Activated T-cell treated with anti-CD3 and anti-CD28 coated beads, Interleukin-2, amount 50 U/mL, for 48 hours (primary cell): ENCODE measurements at places on chromosomes 13 and 19.

DNA sequence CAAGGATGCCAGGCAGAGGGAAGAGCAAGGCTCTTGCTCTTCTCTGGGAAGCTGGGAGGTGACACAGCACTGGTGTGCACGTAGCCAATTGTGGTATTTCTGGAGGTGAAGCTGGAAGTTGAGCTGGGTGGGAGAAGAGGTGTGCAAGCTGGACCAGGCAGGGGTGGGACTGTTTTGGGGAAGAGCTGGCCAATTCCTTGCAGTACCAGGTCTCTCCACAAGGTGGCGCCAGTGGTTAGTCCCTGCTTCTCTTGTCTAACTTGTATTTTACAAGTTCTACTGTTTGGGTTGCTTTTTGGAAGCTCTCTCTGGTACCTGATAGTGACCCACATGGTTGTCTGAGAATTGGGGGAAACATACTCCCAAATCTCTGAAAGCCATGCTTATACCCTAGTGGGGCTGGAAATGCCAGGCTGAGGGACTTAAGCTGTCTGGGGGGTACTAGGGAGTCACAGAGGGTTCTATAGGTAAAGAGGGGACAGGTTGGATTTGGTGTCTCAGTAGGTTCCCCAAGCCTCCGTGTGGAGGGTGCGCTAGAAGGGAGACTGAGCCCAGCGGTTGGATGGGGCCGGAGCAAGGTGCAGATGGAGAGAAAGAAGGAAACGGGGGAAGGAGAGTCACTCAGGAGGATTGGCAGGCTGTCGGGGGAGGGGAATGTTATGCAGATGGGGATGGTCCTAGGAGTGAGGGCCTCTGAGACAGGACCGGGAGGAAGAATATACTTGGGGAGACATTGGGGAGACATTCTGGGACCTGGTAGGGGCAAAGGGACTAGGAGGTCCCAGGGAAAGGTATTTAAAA, 3.0 kb downstream of the HPN start:
- peak; percentile 83 for DNase-seq

GRCh38 chr13:108342369-108343289, 73.1 kb downstream of the TNFSF13B start:
- DNase-seq: no peak

- peak; percentile 82 for DNase-seq
These were observed 3.7 kb downstream of the SNRPA start for GRCh38 chr19:40754611-40755247.

DNA sequence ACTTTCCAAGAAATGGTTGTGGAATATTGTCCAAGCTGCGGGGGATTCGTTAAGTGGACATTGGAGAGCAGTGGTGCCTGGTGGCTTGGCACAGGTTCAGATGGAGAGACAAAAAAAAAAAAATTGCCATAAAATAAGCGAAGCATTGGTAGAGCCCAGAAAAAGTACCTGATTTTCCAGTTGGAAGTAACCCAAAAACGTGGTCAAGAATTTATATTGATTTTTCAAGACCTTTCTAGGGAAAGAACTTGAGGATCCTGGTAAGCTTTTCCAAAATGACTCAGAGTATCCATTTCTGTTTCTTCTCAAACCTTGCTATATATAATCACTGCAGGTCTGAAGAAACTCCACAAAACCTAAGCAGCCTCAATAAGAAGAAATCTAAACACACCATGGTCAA, 94.6 kb downstream of the ING1 start:
- DNase-seq: no peak

- DNase-seq: no peak
These were observed 64.2 kb downstream of the ARHGAP35 start for GRCh38 chr19:46924874-46925547.

DNA sequence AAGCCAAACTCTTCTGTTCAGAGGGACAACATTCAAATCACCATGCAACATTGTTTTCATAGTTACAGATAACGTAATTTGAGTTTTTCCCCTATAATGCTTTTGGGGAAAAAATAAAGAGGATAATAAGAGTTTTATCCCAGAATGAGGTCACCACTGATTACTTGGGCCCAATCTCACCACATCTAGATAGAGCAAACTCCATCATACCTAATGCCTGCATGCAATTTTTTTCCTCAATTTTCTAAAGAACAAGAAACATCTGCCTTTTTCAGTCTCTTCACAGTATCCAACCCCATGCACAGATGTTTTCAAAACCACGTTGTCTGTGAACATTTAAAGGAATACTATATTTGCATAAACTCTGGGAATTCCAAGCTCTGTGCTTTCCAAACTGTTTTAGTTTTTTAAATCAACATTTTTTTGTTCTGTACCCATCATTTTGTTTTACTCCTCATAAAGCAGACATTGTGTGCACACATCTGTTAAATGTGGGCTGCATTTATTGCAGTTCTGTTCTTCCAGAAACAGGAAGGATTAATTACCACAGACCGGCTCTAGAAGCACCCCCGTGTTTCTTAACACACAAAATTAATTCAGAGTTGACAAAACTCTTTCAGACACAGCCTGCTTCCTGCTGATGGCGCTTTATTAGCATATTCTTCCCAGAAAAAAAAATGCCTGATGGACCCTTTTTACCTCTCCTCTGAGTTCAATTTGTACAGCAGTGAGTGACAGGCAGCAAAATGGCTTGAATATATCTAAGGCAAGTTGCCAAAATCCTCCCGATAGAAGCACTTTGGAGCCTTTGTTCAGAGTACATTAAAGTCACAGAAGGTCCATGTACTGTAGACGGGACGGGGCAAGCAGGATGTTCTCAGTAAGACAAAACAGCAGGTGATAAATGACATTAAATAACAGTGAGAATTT, 1171.9 kb downstream of the EFNB2 start:
- DNase-seq: no peak

DNA sequence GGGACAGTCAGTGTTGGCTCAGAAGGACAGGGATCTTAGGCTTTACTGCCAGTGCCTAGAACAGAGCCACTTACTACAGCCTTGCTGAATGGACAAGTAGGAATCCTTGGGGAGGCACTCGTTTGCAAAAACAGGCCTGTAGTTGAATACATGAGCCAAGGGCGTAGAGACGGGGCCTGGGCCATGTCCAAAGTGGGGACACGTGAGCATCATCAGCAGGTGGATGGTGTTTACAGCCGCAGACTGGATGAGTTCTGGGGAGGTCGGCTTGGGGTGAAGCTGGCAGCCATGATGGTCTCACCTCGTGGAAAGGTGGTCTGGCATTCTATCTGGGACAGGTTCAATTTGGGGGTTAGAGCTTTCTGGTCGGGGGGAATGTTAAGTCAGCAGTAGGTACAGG, 17.5 kb downstream of the RYR1 start:
- DNase-seq: no peak

DNA sequence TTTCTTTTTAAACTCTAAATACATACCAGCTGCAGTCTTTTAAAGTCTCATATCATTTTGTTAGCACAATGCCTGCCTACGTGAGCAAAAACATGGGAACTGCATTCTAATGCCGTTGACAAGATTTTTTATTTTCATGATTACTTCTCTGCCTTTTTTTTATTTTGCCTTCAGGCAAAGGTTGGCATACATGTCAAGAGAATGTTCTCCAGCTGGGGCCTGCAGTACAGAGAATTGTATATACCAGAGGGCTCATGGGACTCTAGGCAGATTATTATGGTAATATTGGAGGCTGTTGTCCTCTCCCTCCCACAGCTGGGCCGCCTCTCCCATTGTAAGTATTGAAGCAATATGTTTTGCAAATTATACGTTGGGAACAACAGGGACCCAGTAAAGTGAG, 53.9 kb upstream of the OBI1 start:
- no peak for DNase-seq

- DNase-seq: no peak
These were observed 3.6 kb upstream of the ADAMTSL5 start for GRCh38 chr19:1516395-1516753.

GRCh38 chr13:104310861-104311260, 1244.6 kb upstream of the SLC10A2 start:
- no peak for DNase-seq

DNA sequence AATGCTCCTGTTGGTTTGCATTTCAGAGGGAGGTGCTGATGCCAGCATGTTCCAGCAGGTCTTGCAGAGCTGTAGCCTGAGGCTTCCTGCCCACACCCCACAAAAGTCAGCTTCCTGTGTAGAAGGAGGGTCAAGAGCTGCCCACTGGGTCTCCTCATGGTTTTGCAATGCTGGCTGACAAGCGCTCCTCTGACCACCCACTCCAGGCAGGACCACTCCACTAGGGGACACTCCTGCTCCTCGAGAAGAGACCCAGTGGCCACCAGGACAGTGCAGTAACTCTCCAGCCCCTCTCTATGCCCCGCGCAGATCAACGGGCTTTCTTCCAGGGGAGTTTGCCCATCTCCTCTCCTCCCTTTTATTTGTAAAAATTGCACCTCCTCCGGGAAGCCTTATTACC, 72.9 kb upstream of the UQCRFS1 start:
- no peak for DNase-seq

DNA sequence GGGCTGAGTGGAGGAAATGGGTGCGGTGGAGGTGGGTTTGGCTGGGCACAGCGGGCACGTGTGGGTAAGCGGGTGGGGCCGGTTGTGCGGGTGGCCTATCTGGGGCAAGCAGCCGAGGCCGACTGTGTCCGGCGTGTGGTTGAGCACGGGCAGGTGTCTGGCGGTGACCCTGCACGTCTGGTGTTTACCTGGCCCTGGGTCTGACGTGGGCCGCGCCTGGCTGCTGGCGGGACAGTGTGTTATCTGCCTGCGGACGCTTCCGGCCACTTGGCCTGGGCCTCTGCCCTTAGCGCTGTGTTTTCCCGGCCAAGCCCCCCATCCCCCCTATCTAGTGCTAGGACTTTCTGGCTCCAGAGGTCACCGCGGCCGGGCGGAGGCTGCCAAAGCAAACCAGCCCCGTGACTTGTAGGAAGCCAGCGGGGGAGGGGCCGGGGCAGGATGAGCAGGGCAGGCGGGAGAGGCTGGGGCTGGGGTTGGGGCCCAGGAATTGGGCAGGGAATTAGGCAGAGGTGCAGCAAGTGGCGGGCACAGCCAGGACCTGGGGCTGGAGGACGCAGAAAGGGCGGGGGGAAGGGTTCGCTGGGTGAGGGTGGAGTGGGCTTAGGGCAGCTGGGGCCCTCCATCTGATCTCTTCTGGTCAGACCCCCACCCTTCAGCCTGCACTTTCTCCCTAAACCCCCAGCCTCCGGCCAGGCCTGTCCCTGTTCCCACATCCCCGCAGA, 534 bp upstream of the HPN start:
- DNase-seq: peak; percentile 56

DNA sequence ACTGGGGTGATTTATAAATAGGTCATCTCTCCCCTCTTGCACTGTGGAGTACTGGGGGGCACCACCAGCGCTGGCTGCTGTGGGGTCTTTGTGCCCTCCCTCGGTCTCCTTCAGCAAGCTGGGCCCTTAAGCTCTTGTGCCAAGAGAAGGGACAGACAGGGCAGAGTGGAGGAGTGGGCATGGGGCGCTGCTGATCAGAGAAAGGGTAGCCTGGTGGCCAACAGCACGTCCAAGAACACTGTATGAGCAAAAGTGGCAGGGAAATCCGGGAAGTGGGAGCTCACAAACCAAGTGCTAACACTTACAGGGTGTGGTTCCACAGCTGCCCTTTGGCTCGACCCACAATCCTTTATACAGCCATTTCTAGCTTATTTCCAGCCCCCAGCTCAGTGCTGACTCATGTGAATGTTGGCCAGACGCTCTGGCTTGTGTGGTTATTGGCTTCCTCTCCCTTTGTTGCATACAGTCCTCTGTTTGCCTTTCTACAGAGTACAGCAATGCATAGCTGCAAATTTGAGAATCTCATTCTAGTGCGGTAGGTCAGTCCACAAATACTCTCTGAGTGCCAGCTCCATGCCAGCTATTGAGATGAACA, 298.8 kb downstream of the SHISA2 start:
- DNase-seq: no peak

- DNase-seq: no peak
These were observed 109.4 kb downstream of the SACS start for GRCh38 chr13:23323946-23324709.

GRCh38 chr13:69094485-69094884, 1013.1 kb upstream of the ATXN8OS start:
- no peak for DNase-seq

DNA sequence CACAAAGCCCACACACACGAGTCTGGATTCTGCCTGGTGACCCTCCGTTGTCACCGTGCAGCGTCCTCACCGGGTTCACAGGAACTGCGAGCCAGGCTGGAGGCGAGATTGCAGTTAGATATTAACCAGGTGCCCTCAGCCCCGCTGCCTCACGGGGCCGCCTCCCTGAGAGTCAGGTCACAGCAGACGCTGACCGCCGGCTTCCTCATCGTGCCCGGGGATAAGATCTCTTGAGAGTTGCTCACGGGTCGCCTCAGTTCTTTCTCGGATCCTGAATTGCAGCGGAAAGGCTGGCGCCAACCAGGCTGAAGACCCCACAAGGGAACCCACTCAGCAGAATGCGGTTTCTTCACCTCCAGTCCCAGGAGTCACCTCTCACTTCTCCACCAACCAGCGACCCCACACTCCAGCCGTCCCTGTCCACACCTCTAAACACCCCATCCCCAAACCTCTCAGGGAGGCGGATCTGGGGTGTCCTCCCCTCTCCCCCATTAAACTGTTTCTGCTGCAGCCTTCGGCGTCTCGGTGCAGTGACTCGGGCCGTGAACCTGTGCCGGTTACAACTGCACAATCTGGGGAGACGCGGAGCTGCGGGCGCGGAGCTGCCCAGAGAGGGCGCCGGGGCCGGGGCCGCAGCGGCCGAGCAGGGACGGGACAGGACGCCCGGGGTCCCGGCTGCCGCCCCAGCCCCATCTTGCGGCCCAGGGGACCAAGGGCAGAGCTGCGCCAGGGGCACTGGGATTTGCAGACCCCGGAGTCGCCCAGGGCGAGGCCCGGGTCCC, 591 bp downstream of the ZNF823 start:
- DNase-seq: peak; percentile 52

DNA sequence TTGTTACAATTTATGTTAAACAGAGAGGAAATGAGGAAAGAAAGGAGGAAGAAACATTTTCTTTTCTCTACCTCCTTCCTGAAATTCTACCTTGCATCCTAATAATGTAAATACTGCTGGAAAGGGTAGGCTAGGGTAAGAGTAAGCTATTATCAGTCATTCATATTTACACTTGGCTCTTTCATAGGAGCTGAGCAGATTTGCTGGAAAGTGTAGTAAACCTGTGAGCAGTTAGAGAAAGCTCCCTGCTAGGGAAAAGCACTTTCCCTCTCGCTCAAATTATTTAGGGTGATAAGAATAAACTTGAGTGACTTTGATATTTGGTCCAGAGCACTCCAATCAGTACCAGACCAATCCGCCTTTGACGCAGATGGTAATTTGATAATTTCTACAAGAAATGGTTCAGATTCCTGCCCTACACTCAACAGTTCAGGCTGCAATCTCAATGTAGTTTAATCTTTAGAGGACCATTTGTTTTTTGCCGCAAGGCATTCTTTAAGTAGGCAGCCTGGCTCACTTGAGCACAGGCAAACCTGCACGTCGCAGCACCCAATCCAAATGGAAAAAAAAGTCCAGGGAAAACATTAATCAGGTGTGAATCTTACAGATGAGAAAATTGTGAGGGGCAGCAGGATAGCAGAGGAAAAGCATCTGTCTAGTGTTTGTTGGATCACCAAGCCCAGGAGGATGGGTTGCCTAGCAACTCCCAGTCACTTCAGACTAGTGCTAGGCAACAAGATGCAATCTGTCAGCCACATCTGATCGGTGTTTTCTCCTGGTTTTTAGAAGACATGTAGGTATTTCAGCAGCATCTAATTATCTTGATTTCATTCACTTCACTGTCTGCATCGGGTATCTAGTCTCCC, 68.6 kb upstream of the KL start:
- no peak for DNase-seq

- DNase-seq: no peak
These were observed 699.0 kb downstream of the GPC5 start for GRCh38 chr13:92097337-92097903.
